AML-193 (cell line): ENCODE measurements at places on chromosomes 6 and 20.

- DNase-seq = no peak
Measured at GRCh38 chr20:2449386-2449785, 21.2 kb downstream of the SNRPB start.

DNA sequence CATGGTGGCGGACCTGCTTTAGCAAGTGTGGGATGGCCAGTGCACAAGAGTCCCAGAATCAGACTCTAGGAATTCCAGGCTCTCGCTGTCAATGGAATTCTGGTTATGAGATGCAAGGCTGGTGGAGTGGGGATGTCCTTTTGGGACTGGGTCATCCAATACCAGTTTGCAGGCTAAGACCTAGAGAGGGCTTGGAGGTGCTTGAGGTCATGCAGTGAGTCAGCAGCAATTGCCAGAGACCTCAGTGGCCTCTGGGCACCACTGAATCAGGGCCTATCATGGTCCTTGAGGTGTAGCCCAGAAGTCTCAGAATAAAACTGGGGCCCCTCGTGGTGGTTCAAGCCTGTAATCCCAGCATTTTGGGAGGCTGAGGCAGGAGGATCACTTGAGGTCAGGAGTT is 1.4 kb upstream of the SCRT2 start:
- peak; percentile 38 for DNase-seq

- DNase-seq = no peak
Measured at GRCh38 chr20:33811776-33812151, 616 bp downstream of the CHMP4B start.

GRCh38 chr6:144899161-144899560 is 614.0 kb downstream of the UTRN start:
- DNase-seq = no peak

DNA sequence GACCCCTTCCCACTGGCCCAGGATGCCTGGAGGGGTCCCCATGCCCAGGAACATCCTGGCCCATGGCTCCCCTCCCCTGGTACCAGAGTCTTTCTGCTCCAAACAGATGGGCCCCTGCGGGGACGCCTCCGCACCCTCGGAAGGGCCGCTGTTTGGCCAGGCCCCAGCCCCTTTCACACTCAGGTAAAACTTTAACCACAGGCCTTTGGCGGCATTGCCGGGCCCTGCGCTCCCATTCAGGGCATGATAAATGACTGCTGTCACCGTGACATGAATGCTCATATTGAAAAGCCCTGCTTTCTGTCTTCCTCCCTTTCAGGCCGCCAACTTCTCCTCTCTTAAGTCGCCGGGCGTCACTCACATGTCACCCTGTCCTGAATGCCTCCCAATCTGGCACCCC is 141.5 kb upstream of the TOP1 start:
- DNase-seq = no peak

- DNase-seq = peak; percentile 34
Measured at GRCh38 chr6:127069659-127070279, 48.7 kb upstream of the RSPO3 start.

DNA sequence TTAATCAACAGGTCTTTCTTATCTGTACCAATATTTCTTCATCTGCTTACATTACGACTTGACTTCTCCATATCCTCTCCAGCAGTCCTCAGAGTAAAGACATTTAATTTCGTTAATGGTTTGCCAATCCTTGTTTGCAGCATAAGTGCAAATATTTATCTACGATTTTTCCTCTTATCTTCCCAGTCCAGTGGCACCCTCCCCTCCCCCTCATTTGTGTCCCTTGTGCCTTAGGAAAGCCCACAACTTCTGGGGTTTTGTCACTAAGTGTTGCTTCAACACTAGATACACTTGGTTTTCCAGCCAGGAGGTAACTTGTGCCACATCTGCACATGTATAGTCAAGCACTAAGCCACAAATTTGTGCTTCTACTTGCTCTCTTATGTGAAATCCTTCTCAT is 327.2 kb downstream of the CBLN4 start:
- no peak for DNase-seq

- no peak for DNase-seq
Measured at GRCh38 chr6:33926451-33926850, 122.6 kb upstream of the MLN start.

- DNase-seq = peak; percentile 56
Measured at GRCh38 chr20:8721098-8721497, 347.8 kb upstream of the PLCB4 start.

DNA sequence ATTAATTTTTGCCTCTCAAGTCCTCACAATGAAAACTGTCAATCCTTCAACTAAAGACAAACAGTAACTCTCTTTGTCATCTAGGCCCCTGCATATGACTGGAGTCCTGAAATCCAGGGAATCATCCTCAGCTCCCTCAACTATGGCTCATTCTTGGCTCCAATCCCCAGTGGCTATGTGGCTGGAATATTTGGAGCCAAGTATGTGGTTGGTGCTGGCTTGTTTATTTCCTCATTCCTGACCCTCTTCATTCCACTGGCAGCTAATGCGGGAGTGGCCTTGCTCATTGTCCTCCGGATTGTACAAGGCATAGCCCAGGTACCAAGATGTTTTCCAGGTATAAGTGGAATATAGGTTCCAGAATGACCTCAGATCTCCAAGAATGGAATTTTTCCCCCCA is 15.4 kb downstream of the SLC17A4 start:
- no peak for DNase-seq

GRCh38 chr20:41300383-41300782 is 17.1 kb downstream of the ZHX3 start:
- DNase-seq = no peak

GRCh38 chr6:46412662-46413061 is 78.6 kb downstream of the RCAN2 start:
- DNase-seq = no peak

DNA sequence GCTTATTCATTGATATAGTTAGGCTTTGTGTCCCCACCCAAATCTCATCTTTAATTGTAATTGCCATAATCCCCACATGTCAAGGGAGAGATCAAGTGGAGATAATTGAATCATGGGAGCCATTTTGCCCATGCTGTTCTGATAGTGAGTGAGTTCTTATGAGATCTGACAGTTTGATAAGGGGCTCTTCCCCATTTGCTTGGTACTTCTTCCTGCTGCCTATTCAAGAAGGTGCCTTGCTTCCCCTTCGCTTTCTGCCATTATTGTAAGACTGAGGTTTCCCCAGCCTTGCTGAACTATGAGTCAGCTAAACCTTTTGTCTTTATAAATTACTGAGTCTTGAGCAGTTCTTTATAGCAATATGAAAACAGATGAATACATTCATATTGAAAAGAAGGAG is 45.6 kb downstream of the CENPW start:
- no peak for DNase-seq

GRCh38 chr6:161215193-161215592 is 58.7 kb downstream of the AGPAT4 start:
- no peak for DNase-seq

GRCh38 chr6:141029908-141030307 is 1102.8 kb upstream of the GJE1 start:
- no peak for DNase-seq

- no peak for DNase-seq
Measured at GRCh38 chr6:144657691-144658090, 372.6 kb downstream of the UTRN start.

DNA sequence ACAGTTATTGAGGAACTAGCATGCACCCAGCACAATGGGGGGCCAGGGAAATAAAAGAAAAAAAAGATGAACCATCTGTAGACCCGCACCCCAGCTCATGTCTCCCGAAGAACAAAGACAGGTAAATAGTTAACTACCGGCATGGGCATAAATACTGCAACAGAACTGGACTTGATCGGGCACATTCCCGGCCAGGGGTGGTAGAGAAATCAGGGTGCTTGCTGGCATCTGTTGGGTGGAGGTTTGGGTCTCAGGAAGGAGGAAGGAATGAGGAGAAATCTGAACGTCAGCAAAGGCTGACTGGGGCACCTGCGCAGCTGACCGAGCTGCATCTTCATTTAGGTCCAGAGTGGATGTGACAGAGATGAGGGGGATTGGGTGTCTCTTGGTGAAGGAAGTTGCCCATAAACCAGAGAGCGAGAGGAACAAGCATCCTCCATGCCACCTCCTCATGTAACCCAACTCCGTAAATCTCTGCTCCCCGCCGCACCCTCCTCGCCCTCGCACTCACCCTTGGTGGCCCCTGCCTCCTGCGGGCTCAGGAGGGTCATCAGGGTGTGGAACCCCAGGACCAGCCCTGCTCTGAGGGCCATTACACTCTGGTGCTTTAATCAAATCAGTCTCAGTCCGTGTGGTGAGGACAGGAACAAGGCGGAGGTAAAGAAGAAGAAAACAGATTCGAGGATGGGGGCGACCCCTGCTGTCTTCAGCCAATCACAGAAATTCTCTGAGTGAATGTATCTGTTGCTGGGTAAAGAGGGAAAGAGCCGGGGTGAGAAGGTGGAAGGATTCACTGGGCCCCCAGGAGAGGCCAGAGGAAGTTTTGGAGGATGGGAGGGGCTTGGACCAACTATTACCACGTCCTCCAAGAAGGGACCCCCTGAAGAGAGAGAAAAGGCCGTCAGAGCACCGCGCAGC is at the start of gene HLA-DOA:
Gene HLA-DOA, minus strand, starts transcription at position 648 of the 918 bp plus-strand sequence.
- no peak for DNase-seq

DNA sequence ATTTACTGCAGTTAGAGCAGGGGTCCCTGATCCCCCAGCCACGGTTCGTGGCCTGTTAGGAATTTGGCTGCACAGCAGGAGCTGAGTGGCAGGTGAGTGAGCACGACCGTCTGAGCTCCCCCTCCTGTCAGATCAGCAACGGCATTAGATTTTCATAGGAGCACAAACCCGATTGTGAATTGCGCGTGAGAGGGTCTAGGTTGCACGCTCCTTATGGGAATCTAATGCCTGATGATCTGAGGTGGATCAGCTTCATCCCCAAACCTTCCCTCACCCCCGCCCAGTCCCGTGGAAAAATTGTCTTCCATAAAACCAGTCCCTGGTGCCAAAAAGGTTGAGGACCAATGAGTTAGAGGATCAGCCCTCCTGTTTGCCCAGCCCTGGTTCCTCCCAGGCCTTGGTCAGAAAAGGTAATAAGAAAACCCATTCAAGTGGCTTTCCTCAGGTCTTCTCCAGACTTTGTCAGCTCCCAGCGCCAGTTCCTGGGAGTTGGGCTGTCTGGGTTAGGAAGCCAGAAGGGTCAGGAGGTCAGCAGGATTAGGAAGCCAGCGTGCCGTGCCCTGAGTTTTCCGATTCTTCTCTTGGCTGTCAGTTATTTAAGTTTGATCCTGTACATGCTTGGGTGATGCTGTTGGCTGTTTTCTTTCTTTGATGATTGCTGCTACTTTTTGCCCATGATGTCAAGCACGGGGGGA is 139.9 kb upstream of the PMEPA1 start:
- DNase-seq = no peak

DNA sequence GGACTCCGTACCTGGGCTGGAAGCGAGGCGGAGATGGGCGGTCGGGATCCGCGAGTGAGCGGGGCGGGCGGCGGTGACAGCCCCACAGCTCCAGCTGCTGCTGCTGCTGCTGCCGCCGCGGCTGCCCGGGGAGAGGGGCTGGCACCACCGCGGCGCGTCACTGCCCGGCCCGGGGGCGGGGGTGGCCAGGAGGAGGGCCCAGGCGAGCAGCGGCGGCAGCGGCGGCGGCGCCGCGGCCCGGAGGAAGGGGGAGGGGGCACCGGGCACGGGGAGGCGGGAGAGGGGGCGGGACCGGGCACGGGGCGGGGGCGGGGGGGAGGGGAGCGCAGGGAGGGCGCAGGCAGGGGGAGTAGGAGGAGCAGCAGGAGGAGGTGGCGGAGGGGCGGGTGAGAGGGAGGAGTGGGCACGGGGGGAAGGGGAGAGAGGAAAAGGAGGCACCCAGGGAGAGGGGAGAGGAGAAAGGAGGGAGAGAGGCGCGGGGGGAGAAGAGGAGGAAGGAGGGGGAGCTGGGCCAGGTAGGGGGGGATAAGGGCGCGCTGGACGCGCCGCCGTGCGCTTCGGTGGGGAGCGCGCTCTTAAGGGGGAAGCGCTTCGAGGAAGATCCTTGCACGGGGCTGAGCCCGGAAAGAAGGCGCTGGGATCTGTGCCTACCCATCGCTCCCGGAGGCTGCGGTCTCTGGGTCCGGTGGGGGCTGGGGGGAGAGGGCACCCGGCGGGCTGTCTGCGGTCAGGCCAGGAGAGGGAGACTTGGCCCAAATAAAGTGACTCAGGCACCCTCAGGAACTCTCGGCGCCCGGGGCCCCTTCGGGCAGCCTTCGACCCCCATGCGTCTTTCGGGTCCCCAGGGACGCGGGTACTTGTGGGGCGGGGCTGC is 101.5 kb downstream of the NOL4L start:
- DNase-seq = no peak

- DNase-seq = no peak
Measured at GRCh38 chr20:24808616-24809015, 140.5 kb upstream of the CST7 start.

GRCh38 chr20:35561268-35561667 is 19.4 kb downstream of the ERGIC3 start:
- DNase-seq = peak; percentile 3

GRCh38 chr20:47654370-47654769 is 130.9 kb downstream of the SULF2 start:
- DNase-seq = no peak

DNA sequence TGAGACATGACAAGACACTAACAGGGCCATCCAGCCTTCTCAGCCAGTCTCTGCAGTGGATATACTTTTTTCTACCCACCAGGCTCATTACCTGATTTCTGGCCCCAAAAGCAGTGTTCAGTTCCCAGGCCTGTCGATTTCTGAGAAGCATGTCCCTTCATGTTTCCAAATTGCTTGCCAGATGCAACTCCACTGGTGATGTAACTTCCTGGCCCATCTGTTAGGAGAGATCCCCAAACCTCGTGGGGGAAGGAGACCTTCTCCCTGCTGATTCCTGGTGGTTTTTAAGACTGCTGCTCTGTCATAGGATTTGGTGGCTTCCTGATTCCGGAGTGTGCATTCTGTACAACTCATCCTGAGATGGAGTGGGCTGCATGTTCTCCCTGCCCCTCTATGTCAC is 31.6 kb upstream of the MRPS10 start:
- DNase-seq = no peak

DNA sequence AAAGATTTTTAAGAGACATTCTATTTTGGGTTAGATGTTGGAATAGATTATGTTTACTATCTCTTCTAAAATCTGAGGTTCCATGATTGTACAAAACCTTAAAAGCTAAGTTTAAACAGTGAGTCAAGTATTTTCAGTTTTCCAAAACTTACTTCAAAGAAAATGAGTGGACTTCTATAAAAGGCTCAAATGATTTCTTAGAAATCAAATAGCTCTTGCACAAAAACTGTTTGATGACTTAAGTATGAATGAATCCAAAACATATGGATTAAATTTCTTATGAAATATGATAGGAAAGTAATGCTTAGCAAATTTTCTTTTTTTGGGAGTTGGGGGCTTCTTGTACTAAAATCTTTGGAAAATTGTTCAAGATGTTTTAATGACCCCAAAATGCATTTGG is 837.3 kb upstream of the SLC35B3 start:
- DNase-seq = no peak

DNA sequence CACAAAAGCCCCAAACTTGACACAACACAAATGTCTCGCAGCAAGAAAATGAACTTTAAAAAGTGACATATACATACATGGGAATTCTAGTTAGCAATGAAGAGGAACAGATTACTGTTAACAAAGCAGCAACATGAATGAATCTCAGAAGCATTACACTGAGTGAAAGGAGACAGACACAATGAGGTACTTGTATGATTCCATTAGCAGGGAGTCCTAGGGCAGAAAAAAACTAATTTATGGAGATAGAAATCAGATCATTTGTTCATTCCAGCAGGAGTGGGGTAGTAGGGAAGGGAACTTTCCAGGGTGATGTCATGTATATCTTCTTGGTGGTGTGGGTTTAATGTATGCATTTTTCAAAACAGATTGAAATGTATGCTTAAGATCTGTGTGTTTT is 524.4 kb downstream of the KIF16B start:
- DNase-seq = no peak
